ENCODE measurements at places on chromosomes 5 and 9. TPM values are rescaled to one million over a fixed set of nuclear protein-coding genes. Genes with fewer than 3 reads are reported as not detected.

GRCh38 chr5:98454904-98455303 lies 318.6 kb upstream of the RGMB start:
- no peak for DNase-seq

The ZNF462 gene
- not detected for total RNA-seq

- no peak for DNase-seq
Observed at GRCh38 chr9:116008278-116008677, 145.3 kb upstream of the PAPPA start.

- DNase-seq: no peak
Observed at GRCh38 chr9:97382099-97382718, 29.7 kb upstream of the TDRD7 start.

DNA sequence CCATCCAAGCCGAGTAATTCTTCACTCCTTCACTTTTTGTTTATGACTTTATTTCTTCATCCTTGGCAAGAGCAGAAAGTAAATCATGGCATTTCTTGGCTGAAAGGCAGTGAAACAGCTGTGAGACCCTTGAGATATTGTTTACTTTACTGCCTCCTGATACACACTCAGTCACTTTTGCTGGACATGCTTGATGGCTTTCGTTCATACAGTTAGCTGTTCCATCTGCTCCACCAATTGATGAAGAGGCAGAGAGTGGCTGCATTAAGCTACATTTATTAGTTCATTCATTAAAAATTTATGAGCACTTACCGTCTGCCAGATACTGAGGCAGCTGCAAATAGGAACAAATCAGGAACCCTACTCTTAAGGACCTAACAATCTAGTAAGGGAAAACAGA lies 184.4 kb upstream of the OR13F1 start:
- no peak for DNase-seq

The CDC25C gene
- not detected for total RNA-seq

The C5orf46 gene
- total RNA-seq: not detected

DNA sequence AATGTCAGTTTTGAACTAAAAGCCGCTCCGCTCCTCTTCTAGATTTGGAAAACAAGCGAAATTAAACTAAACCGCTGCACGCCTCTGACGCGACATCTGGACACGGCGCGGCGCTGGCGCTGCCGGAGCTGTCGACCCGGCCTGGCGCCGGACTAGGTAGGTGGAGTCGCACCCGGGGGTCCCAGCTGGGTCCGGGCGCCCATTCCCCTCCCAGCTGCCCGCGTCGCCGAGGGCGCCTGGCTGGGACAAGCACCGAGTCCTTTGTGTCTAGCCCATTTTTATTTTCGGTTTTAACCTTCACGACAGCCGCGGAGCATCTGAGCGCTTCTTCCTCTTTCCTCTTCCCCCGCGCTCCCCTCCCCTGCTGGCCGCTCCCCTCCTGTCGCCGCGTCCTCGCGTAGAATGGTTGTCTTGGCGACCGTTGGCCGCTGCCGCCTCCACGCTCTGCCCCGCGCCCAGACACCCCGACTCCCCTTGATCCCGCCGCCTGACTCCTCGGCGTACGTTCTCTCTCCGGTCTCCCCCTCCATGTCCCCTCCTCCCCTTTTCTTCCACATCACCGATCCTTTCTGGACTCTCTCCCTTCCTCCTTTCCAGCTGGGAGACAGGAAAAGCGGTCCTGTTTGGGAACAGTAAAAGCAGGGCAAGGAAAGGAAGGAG lies 545 bp downstream of the CDKN2B-AS1 start:
- DNase-seq: peak; percentile 96

GRCh38 chr5:97097326-97098230 lies 44.8 kb downstream of the LIX1 start:
- DNase-seq: no peak

DNA sequence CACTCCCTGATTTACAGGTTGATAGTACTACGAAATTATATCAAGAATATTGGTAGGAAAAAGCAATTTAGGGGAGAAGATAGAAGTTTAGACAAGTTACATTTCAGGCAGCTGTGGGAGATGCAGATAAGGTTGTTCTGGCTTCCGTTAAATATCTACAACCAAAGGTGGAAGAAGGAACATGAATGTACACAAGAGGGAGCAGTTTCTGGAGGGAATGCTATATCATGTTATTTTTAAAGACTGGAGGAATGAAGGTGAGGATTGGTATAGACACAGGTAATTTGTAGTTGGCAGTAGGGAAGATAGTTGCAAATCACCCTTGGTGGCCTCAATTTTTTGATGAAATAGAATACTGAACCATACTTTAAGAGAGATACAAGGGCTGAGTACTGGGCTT lies 187.3 kb upstream of the NMUR2 start:
- no peak for DNase-seq

The GPR21 gene
- total RNA-seq: 2.3 TPM

- no peak for DNase-seq
Observed at GRCh38 chr5:14922456-14922855, 50.9 kb upstream of the ANKH start.

GRCh38 chr5:133314086-133314485 lies 262.3 kb downstream of the HSPA4 start:
- no peak for DNase-seq

The ZNF658 gene
- 8.1 TPM for total RNA-seq

DNA sequence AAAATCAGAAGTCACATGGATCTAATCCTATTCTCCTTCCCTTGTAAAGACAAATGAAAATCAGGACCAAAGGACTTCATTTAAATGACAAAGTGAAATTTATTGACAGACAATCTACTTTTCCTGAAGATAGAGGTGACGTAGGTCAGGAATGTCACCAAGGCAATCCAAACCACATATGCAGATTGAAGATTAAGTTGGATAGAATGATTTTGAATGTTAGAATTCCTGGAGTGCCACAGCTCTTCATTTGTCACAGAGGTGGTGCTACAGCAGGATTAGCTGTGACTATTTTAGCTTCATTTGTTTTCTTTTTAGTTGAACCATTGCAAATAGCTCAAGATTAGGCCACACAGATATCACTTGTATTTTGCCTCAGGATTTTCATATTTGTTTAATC lies 736.0 kb upstream of the ARRDC3 start:
- DNase-seq: no peak

DNA sequence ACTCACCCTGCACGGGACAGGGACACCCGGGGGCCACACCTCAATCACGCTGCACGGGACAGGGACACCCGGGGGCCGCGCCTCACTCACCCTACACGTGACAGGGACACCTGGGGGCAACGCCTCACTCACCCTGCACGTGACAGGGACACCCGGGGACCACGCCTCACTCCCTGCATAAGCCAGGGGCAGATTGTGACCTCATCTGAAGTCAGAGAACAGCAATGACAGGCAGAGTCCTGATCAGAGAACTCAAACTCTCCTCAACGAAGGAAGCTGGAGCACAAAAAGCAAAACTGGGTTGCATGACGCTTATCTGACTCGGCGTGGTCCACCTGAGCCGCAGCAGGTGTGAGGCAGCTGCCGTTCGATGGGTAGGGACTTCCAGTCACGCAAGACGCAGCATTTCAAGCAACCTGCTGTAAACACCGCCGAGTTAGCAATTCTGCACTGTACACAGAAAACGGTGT lies 3.2 kb downstream of the TERT start:
- DNase-seq: peak; percentile 3

DNA sequence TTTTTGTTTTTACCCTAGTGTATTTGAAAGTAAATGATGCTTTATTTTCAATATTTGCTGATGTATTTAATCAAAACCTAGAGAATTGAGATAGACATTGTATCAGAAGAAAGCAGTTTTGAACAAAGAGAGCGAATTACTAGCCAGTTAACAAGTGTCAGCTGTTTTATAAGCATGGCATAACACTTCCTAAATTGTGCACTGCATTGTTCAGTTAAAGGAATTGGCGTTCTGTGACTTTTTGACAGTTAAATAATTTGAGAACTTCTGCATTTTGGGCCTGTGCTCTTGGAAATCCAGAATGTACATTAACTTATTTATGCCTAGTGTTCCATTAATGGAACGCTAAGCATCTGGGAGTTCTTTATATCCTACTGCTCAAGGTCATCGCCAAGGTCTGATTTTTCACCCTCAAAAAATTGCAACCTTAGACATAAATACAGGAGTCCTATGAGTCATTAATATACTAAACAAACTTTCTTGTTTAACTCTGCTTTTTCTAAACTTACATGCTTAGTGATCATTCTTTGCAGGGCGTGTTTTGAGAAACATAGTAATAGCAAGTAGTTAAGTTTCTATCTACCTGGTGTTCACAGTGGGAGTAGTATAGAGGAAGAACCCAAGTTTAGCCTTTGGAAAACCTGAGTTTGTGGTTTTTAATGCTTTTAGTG lies 31.1 kb downstream of the RASA1 start:
- DNase-seq: no peak

The SLIT3 gene
- total RNA-seq: not detected

DNA sequence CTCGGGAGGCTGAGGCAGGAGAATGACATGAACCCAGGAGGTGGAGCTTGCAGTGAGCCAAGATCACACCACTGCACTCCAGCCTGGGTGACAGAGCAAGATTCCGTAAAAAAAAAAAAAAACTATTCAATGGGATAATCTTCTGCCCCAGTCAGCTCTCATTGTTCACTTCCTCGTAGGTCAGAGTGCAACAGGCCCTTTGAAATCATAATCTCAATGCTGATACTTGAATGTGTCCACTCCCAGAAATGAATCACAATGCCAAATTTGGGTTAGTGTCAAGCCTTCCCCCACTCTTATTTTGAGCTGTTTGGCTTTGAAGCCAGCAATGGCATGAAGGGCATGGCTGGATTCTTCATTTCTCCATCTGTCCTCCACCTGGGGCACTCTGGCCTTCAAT lies 610.3 kb upstream of the KLF4 start:
- no peak for DNase-seq

- DNase-seq: no peak
Observed at GRCh38 chr5:72667708-72668107, 148.8 kb upstream of the TNPO1 start.

- no peak for DNase-seq
Observed at GRCh38 chr5:141303756-141304155, at the start of gene SLC25A2. SLC25A2 (minus strand) TSS chr5:141304049; CDS start chr5:141303865, 184 bp downstream.

GRCh38 chr5:141615991-141616720 lies 2.6 kb downstream of the DIAPH1 start:
- no peak for DNase-seq

The CLIC3 gene
- 1.1 TPM for total RNA-seq

The SLC36A3 gene
- not detected for total RNA-seq

GRCh38 chr5:153623751-153624450 lies 133.4 kb downstream of the GRIA1 start:
- DNase-seq: no peak

The PHF24 gene
- not detected for total RNA-seq

The KCNV2 gene
- not detected for total RNA-seq

The P4HA2 gene
- 0.25 TPM for total RNA-seq

The GGTA1 gene
- total RNA-seq: not detected

GRCh38 chr5:177367323-177367848 lies 9.7 kb downstream of the RGS14 start:
- no peak for DNase-seq

DNA sequence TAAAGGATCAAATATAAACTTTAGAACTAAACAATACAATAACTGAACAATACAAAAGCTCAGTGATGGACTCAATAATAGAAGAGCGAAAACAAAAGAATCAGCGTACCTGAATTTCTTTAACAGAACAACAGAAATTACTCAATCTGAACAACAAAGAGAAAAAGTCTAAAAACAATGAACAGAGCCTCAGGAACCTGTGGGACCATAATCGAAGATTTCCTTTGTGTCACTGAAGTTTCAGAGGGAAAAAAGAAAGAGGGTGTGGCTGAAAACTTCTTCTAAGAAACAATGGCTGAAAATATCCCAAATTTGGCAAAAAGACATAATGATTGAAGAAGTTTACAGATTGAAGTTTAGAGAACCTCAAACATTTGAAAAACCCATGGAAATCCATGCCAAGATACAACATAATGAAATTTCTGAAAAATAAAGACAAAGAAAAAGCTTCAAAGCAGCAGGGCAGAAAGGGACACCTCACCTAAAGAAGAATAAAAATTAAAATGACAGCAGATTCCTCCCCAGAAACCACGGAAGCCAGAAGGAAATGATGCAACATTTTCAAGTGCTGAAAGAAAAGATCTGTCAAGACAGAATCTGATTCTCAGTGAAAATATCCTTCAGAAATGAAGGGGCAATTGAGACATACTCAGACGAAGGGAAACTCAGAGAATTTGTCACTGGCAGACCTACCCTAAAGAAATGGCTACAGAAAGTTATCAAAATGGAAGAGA lies 288.8 kb downstream of the ARL15 start:
- DNase-seq: no peak

GRCh38 chr9:92790542-92791527 lies 26.2 kb upstream of the BICD2 start:
- peak; percentile 88 for DNase-seq

GRCh38 chr9:35732800-35733541 lies 505 bp downstream of the CREB3 start:
- peak; percentile 49 for DNase-seq

The NDST1 gene
- 4.3 TPM for total RNA-seq

GRCh38 chr5:69494452-69494851 lies 1.9 kb downstream of the OCLN start:
- DNase-seq: no peak

DNA sequence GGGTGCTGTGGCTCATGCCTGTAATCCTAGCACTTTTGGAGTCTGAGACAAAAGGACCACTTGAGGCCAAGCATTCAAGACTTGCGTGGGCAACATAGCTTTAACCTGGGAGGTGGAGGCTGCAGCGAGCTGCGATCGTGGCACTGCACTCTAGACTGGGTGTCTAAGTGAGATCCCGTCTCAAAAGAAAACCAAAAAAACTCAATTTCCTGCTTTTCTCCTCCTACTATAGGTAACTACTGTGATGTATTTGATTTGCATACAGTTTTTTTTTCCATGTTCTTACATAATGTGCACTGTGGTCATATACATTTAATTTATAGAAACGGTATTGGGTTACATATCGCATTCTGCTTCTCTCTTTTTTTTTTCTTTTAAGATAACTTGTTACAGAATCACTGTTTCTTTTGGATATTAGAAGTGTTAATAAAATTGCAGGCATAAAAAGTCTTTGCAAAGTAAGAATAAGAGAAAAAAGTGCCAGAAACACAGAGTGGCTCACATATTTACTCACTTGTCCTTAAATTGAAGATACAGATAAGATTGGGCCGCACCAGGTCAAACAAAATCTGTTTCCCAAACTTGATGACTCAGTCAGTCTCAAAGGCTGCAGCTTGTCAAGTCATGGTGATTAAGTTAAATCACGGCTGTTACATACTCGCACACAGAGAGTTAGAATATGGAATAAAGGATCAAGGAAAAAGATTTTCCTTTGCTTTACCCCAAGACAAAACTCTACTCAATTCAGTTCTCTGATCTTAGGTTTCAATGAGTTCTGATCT lies 2.0 kb upstream of the PTGR1 start:
- no peak for DNase-seq

DNA sequence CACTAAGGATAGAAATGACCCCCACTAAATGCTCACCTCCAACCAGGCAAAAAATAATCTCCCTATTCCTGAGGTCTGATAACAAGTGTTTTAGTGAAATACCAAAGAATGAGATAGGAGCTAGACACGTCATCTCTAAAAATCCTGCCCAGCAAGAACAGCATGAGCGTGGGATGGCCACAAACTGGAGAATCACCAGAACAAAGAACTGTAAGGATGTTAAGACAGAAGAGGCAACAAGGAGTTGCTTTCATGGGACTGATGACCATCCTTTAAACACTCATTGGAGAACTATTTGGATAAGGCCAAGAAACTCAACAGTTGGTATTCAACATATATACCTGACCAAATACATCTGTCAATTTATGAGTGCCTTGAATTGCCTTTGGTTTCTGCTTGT lies 113.7 kb downstream of the RASEF start:
- no peak for DNase-seq
